Activated naive CD4-positive, alpha-beta T cell treated with anti-CD3 and anti-CD28 coated beads for 36 hours (primary cell): ENCODE measurements at places on chromosomes 16 and 17.

DNA sequence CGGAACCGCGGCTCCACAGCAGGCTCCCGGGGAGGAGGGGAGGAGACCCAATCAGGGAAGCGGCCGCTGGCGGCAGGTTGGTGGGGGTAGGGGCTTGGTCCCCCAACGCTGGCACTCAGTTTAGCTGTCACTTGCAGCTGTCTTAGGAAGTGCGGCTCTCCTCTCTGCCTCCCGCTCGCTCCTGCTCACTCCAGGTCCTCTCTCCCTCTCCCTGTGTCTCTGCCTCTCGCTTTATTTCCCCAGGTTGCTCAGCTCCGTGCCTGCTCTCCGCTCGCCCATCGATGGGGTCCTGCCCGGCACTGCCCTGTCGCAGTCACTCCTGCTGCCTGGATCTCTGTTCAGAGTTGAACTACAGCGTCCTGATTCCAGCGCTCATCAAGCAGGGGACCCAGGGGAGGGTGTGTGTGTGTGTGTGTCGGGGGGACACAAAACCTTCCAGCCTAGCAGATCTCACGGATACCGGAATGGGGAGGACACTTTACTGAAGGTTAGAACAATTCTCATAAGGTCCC, 145.6 kb downstream of the ENGASE start:
- no peak for DNase-seq

DNA sequence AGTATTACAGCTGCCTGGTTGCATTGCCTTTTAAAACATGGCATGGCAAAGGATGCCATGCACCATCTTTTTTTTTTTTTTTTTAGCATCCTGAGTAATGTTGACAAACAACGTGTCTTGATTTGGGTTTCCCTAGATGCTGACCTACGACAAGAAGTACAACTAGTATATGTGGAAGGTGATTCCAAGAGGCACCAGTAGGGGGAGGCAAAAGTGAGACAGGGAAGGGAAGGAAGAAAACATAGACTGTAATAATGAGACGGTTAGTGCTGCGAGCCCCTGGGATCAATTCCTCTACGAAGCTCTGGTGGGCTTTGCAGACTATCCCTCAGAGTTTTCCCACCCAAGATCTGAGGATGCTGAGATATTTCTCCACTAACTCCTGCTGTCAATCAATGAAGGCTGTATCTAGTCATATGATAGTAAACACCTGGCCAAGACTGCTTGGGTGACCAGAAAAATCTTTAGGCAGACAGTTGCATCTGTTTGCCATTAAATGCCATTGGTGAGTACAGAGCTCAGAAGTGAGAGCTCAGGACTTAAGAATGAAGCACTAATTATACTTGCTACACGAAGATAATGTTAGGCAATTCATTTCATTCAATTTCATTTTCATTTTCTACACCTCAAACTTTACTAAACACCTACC, 458.6 kb upstream of the GOT2 start:
- peak; percentile 69 for DNase-seq

DNA sequence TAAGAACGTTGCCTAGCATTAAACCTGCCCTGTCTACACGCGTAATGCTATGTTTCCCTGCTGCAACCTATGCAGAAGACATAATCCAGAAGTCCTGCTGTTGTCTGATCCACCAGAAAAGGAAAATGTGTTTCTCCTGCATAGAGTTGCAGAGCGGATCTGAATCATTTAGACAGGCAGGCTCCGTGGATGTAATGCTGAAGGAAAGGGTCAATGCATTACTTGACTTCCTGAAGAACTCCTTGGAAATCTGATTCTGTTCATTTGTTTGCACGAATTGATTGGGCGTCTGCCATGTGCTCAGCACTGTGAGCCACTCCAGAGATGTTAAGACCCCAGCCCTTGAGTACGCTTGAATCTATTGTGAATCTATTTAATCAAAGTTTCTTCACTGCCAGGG, 83.4 kb downstream of the FOXL1 start:
- DNase-seq, result no peak

DNA sequence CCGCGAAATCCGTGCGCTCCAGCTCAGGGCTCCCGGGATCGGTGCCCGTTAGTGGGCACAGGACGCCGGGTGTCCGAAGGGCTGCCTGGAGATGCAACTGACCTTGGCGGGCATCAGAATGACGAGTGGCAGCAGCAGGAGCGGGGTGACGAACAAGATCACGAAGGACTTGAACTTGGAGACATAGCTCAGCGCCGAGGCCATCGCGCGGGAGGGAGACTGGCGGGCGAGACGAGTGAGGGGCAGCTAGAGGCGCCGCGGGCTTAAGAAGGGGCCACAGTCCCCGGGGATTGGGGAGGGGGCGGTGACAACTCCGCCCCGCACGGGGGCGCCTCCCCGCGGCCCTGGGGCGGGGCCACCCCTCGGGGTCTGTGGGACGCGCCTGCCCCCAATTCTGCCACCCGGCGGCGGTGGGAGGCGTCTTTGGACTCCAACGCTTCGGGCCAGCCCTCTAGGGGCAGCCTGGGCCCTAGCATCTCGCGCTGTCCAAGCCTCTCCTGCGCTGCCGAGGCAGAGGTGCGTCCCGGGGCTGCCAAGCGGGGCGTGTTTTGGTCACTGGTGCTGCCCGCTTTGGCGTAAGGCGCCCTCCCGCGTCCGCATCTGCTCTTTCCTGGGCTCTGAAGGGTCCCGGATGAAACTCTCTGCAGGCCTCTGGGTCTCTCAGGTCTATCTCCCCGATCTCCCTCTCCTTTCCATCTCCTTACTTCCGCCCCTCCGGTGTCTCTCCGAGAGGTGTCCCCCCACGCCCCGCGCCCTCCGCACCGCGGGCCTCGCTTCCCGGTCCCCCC, at the start of gene SLC13A5:
Gene SLC13A5 (minus strand): TSS at position 240 of the 788 bp plus-strand sequence. CDS start 36 bp downstream, at position 204.
- peak; percentile 17 for DNase-seq

- DNase-seq, result no peak
These were observed 416.7 kb downstream of the WWOX start for GRCh38 chr16:78516006-78516736.

DNA sequence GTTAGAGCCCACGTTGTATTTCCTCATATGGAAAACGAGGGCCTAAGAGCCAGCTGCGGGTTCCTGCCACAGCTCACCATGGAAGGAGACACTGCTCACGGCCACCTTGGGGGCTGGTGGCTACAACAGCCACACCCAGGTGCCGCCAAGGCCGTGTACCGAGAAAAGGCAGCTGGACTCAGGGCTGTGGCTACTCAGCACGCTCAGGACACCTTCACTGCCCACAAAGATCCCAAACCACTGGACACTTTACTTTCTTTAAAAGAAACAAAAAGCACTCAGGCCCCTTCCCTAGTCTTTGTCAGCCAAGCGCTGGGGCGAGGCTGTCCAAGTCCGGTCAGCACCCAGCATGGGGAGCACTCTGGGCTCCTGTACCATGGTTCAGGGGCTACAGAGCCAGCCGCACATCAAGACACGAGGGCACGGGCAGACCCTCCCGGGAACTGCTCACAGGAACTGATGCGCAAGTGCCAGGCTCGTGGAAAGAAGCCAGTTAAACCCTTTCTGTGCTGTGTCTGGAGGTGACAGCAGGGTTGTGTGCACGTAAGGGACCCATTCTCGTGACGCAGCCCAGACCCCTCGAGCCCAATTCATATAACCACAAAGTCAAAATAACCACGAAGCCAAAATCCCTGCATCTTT, 18.5 kb downstream of the SLC16A3 start:
- DNase-seq, result no peak

GRCh38 chr17:1398028-1398427, 2.0 kb downstream of the YWHAE start:
- no peak for DNase-seq

- DNase-seq, result peak; percentile 31
These were observed at the start of gene MARCHF10 for GRCh38 chr17:62807812-62808575. TSS of gene MARCHF10 (minus strand) at chr17:62808314. CDS start at chr17:62801735, 6,579 bp downstream.

DNA sequence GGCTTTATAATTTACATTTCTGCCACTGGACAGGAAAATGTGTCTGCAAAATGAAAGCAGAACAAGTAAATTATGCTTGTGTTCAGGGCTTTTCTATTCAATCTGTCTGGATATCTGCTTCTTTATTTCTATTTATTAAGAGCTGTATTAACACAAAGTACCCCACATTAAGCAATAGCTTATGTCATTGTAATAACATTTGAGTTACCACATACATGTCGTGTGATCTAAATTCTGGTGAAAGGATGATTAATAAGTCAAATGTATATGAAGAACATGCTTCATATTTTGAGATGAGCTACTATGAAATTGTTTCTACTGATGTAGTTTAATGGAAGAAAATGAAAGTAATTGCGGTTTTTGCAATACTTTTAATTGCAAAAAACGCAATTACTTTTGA, 238.2 kb downstream of the KCNJ2 start:
- no peak for DNase-seq

GRCh38 chr17:76473541-76473985, 6.2 kb downstream of the AANAT start:
- DNase-seq, result peak; percentile 16

DNA sequence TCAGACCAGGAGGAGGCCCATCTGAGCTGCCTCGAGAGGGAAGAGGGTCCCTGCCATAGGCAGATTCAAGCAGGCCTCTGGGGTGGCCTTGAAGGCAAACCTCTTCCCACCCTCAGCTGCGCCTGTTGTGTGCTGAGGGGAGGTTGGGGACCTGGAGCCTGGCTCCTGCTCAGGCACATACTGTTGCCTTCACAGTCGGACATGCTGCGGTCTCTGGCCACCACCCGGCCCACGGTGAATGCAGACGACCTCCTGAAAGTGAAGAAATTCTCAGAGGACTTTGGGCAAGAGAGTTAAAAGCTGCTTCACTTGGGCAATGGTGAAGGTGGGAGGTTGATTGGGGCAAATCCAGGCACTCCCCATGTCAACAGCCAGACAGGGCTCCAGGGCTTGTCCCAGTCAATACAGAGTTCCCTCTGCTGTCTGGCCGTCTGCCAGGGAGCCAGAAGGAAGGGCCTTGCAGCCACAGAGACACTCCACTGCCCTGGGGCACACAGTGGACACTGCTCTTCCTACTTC, 6.3 kb downstream of the PDF start:
- no peak for DNase-seq

DNA sequence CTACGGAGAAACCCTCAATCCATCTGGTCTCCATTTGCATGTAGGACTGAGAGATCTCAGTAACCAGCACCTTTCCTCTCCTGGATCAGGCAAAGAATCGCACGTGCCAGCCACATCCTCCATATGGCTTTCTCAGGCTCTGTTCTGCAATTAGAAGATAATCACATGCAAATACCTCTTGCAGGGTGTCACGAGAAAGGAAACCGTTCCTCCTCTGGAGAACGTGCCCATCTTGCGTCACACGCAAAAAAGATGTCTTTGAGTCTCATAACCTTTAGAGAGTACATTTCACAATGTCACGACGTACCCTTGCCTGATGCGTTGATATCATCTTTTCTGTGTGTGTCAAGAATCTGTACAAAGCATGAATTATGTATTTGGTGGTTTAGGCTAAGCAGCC, 36.2 kb upstream of the DNAH17 start:
- no peak for DNase-seq
